ENCODE measurements at places on chromosomes 6 and 20.

DNA sequence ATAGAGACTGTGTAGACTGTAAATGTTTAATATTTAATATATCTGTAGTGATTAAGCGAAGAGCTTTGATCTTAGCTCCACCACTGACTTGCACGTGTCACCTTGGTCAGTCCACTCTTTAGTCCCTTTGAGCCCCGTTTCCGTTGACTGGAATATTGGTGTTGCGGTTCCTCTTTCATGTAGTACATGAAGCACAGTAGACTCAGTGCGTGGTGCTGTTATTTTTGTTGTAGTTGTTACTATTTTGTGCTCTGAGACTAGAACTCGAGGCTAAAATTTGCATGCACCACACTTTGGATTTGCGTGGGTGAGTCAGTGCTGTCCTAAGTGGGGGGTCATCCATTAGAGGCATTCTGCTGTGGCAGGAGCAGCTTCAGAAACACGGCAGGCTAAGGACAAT is 291.4 kb downstream of the QKI start:
- peak; percentile 92 for DNase-seq

GRCh38 chr6:113181164-113181563 is 676.0 kb upstream of the MARCKS start:
- no peak for DNase-seq

GRCh38 chr6:122799140-122799745 is 10.2 kb downstream of the SMPDL3A start:
- no peak for DNase-seq

DNA sequence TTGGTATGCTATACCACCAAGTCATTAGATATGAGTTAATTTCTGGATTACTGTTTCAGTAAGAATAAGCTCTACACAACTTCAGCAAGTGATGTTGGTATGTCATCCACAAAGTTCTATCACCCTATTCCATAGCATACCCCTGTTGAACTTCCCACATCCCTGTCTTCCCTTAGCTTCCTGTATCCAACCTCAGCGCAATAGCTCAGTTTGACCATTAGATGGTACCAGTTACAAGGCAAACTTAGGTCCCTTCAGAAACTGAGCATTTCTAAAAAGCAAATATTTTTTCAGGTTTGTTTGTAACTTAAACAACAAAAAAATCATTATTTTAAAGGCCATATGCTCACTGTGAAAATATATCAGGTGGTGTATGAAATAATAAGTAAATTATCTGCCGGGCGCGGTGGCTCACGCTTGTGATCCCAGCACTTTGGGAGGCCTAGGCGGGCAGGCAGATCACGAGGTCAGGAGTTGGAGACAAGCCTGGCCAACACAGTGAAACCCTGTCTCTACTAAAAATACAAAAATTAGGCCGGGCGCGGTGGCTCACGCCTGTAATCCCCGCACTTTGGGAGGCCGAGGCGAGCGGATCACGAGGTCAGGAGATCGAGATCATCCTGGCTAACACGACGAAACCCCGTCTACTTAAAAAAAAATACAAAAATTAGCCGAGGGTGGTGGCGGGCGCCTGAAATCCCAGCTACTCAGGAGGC is 8.8 kb upstream of the MOG start:
- DNase-seq, result peak; percentile 50

- no peak for DNase-seq
Observed at GRCh38 chr6:37934276-37934675, 114.7 kb downstream of the ZFAND3 start.

- DNase-seq, result no peak
Observed at GRCh38 chr6:170101281-170102035, 189.4 kb downstream of the DLL1 start.

- DNase-seq, result peak; percentile 96
Observed at GRCh38 chr20:57619051-57619831, 985 bp downstream of the ZBP1 start.

- DNase-seq, result no peak
Observed at GRCh38 chr20:18046535-18046934, 11.2 kb downstream of the OVOL2 start.

GRCh38 chr6:139984317-139984716 is 609.9 kb upstream of the CITED2 start:
- DNase-seq, result no peak

GRCh38 chr6:101545191-101545590 is 151.7 kb downstream of the GRIK2 start:
- DNase-seq, result no peak

GRCh38 chr6:77245026-77245425 is 218.3 kb downstream of the HTR1B start:
- no peak for DNase-seq

DNA sequence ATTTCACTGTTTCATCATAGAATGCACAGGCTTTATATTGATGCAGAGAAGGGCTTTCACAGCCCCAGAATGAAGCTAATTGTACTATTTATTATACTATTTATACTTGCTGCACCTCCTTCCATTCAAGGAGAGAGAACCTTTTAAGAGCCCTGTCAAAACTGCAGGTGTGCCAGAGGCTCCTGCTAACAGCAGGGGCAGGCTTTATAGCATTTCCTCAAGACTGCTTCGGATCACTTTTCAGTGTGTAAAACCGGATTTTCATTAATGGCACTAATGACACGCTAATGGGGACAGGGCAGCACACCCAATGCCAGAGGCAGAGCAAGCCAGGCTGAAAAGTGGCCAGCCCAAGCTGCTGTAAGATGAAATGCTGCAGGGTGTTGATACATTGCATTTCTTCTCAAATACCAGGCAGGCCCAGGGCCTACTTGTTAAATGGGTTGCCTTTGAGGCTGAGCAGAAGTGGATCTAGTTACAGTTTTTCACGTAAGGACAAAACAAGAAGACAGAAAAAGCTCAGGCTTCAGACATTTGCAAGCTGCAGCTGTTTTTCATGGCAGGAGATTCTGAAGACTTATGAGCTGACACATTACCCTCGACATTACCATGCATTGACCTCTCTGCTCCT is 487.7 kb upstream of the BTBD3 start:
- no peak for DNase-seq

DNA sequence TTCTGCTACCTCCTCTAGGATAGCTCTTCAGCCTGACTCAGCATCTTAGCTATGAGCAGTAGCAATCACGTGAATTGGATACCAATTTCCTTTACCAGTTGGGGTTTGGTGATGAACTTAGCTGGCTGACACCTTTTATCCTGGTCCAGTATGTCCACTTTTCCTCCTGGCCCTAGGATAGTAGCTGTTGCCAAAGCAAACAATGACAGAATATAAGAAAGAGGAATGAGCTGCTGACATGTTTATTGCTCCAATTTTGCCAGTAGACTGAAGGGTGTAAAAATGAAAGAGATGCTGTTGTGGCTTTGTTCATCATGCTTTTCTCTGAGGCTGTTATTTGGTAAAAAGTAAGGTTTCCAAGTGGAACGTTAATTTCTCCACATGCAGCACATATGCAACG is 168.3 kb upstream of the JAG1 start:
- no peak for DNase-seq

- peak; percentile 70 for DNase-seq
Observed at GRCh38 chr20:56359212-56360132, 698 bp downstream of the FAM210B start.

DNA sequence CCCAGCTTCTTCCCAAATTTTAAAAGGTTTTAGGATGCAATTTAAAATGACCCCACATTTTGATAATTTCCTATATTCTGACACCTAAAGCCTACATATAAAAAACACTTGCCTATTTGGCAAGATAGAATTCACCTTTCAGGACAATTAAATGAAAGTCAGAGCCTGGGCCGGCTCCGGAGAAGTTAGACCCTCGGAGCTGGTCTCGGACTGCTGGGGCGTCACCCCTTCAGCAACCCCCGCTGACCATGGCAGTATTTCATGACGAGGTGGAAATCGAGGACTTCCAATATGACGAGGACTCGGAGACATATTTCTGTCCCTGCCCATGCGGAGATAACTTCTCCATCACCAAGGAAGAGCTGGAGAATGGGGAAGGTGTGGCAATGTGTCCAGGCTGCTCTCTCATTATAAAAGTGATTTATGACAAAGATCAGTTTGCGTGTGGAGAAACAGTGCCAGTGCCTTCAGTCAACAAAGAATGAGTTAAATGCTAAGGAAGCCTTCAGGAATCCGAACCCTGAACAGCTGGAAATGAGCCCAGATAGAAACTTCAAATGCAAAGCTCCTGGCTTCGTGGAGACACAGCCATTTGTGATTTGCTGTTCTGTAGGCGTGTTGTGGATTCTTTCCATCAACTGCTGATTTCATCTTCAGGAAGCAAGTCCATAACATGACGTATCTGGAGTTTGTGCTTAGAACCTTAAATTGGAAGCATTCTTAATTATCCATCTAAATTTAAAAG is 16.0 kb downstream of the TCFL5 start:
- no peak for DNase-seq

- no peak for DNase-seq
Observed at GRCh38 chr6:61951586-61951985, 334.4 kb downstream of the KHDRBS2 start.

GRCh38 chr6:31805939-31806469 is 762 bp downstream of the LSM2 start:
- DNase-seq, result no peak

DNA sequence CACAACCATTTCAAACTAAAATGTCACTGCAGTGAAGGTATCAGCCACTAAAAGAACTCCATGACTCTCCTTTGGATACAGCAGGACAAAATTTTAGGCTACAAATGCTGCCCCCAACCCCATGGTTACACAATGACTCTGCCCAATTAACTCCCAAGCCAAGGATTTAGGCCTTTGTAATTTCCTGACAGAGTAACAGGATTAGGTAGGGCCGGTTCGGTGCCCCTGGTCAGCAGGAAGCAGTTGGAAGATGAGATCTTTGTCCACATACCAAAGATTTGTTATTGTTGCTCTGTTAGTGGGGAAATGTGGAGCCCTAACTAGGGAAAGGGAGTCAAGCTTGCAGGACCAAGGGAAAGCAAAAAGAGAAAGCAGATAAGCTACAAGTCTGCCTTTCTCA is 26.7 kb upstream of the RIPK1 start:
- no peak for DNase-seq

Data from SW480 (cell line).